Activated CD4-positive, alpha-beta T cell treated with anti-CD3 and anti-CD28 coated beads, Interleukin-2, amount 10 ng/mL, durations not matched to agents 7 days and 5 days (primary cell): ENCODE measurements at places on chromosomes 4 and X.
A peak's percentile ranks its signal among the peaks of the same experiment; 100 is the strongest.

- peak; percentile 56 for DNase-seq
Observed at GRCh38 chrX:48696909-48697727, 584 bp downstream of the SUV39H1 start.

GRCh38 chr4:188779581-188779980, 640.3 kb downstream of the TRIML1 start:
- no peak for DNase-seq

DNA sequence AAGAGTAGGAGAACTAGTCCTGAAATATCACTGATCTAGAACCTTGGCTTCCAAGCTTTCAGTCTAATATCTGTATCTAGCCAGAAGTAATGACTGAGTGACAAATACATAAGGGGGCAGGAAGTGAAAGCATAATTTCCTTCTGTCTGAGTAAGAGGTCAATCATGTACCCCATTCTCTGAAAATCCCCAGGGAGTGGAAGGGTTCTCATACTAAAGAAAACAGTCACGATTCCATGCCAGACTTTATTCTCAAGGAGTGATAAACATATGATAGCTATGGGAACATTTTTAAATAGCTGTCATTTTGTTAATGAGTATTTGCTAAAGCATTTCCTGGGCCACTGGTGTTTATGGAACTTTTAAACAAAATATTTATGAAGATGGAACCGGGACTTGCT, 308.5 kb downstream of the ARHGAP24 start:
- DNase-seq, result no peak

DNA sequence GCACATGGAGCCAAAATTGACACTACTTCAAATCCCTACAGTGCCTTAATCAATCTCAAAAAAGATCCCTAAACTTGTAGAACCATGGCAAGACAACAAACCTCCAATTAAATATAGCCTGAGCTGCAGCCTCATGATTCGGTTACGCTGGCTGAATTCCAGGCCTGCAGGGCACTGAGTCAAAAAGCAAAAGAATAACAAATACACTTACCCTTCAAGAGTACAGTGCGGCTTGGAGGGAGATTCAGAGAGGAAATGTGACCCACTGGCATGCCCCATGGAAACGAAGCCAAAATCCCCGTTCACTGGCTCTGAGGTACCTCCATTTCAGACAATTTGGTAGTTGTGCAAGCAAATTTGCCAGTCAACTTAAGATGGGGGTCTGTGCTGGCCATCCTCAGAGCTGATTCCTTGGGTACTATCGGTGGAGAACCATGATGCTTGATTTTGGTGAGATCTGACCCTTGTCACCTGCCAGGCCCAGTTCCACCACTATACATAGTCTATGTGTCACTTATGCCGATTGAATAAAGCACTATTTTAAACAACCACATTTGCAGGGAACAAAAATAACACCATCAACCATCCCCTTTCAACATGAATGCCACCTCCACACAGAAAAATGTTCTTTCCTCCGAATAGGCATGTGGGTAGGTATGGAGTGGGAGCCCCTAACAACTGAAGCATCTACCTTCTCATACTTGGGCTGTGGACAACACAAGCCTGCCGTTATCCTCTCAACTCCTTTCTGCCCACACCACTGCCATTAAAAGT, 2.1 kb downstream of the C4orf54 start:
- DNase-seq, result no peak

GRCh38 chr4:158767451-158767850, 1.4 kb upstream of the FNIP2 start:
- DNase-seq, result no peak

GRCh38 chr4:76061421-76061820, 13.1 kb upstream of the ART3 start:
- DNase-seq, result no peak

DNA sequence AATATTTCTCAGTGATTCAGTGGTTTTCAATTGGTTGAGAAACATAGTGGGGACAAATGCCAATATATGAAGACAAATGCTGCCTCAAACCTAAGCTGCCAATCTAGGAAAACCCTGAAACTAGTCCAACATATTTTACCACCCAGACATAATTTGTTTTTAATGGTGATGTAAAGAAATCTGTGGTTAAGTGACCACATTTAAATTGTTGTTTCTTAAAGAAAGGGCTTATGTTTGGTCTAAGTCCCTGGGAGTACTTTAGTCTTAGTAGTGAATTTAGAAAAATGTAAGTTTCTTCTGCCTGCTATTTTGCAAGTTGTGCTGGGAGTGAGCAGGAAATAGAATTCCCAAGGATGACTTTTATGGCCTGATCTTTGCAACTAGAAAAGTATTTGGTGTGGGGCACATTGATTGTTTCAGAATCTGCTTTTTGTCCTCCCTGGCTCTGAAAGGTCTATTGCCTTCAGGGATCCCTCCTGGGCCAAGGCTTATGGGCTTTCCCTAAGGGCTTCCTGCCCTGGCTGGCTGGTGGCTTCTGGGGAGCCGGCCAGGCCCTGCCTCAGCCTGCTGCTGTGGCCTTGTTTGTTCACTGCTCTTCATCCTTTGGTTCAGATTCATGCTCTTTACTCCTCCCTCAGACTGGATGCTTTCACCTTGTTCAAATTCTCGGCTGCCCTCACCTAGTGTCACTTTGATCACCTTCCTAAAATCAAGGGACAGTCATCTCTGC, 169.8 kb upstream of the JADE1 start:
- no peak for DNase-seq

- DNase-seq, result no peak
Observed at GRCh38 chrX:107626481-107626880, 1.8 kb upstream of the PRPS1 start.

- no peak for DNase-seq
Observed at GRCh38 chrX:38346150-38346549, 6.3 kb upstream of the OTC start.
